GM12891 (cell line): ENCODE measurements at places on chromosomes 5 and 9.

- no peak for DNase-seq
Measured at GRCh38 chr5:77882670-77883257, 106.6 kb upstream of the TBCA start.

DNA sequence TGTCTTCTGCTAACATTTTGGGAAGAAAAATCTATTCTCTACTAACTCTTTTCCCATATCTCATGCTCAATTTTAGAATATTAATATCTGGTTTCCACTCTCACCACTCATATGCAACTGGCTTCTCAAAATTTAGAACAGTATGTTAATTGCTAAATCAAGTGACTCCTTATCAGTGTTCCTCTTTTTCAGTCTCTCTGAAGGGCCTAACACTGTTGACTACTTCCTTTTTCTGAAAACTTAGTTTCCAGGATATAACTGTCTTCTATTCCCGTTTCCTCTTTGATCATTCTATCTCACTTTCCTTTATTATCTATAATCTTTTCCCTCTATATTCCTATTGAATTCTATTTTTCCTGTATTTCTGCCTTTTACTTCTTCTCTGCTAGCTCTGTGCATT, 1717.2 kb upstream of the C9orf72 start:
- no peak for DNase-seq

GRCh38 chr9:89532944-89533343, 35.0 kb upstream of the SEMA4D start:
- no peak for DNase-seq

DNA sequence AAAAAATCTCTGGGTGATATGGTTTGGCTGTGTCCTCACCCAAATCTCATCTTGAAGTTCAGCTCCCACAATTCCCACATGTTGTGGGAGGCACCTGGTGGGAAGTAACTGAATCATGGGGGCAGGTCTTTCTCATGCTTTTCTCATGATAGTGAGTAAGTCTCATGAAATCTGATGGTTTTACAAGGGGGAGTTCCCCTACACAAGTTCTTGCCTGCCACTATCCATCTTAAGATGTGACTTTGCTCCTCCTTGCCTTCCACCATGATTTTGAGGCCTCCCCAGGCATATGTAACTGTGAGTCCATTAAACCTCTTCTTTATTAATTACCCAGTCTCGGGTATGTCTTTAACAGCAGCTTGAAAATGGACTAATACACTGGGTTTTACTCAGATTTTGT, 513.9 kb downstream of the TLE4 start:
- DNase-seq: no peak

- DNase-seq: no peak
Measured at GRCh38 chr9:70474413-70474812, 60.0 kb upstream of the KLF9 start.

- DNase-seq: no peak
Measured at GRCh38 chr5:159007235-159007634, 92.5 kb downstream of the EBF1 start.

GRCh38 chr5:1797855-1798254, 1.8 kb downstream of the MRPL36 start:
- no peak for DNase-seq

- no peak for DNase-seq
Measured at GRCh38 chr5:142722896-142723295, 37.0 kb upstream of the FGF1 start.

- no peak for DNase-seq
Measured at GRCh38 chr5:1764606-1764960, 35.1 kb downstream of the MRPL36 start.

- no peak for DNase-seq
Measured at GRCh38 chr9:92308893-92309292, 15.4 kb upstream of the IARS1 start.

DNA sequence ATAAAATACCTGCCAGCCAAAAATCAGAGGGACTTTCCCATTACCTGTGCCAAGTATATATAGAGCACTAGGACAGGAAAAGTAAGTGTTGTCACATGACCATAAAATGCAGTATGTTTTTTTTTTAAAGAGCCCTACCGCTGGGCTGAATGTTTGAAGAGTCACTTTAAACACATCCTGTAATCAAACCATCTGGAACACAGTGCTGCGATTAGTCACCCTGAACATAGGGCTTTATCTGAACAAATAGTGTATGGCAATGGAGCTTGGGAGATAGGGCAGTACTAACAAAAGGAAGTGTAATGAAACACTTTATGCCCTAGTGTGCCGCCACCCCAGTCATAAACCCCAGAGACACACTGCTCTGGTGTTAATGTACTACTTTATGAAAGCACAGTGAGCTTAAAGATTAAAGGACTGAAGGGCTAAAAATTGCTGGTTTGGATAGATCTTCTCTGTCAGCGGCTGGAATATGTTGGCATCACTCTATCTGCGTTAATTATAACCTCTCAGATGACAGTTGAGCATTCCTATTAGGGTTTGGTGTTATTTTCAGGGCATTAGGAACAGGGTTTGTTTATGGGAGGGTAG, 90.4 kb downstream of the ZNF608 start:
- no peak for DNase-seq

DNA sequence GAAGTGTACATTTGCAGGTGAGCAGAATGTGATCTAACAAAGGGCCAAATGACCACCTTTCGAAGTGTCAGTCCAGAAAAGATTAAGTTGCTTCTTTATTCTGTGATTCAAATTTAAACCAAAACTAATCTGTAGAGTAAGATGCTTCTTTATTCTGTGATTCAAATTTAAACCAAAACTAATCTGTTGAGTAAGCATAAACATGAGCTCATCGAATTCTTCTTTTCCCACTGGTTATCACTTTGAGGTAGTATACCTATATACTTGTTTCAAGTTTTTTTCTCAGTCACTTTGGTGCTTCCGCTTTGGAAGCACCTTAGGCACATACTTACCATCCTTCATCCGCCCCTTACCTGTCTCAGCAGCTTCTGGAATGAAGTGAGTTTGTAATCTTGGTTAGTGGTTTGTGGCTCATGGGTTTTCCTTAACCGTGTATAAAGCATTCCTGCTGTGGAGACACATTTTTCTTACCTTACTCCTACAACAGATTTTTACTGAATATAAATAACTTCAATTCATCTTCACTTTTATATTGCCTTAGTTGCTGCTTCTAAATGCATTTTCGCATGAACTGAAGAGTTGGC, 40.7 kb upstream of the CTXN3 start:
- DNase-seq: no peak

- no peak for DNase-seq
Measured at GRCh38 chr5:89064736-89065135, 181.8 kb upstream of the MEF2C start.

GRCh38 chr5:38423276-38424147, 132.9 kb downstream of the LIFR start:
- no peak for DNase-seq

- DNase-seq: peak; percentile 5
Measured at GRCh38 chr9:26326563-26326962, 566.0 kb downstream of the CAAP1 start.

GRCh38 chr9:123796618-123797484, 133.1 kb downstream of the DENND1A start:
- no peak for DNase-seq

DNA sequence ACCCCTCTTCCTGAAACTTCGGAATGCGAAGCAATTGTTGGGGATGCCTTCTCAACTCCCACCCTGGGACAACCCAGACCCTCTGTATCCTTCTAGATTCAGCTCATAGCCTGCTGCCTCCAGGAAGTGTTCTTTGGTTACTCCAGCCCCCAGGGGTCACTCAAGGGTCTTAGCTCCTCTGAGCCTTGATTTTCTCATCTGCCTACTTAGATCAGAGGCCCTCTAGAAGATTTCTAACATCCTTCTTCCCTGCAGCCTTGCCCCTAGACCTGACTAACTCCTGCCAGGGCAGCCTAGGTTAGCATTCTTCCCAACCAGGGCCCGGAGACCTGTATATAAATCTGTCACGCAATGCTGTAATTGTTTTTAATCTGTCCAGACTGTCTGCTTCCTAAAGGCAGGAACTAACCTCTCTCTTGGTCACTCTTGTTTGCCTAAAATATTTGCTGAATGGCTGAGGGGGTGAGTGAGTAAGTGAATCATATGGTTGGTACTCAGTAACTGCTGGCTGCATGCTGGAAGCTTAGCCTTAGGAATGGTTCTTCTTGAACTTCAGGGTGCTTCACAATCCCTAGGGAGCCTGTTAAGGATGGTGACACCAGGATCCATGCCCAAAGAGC, 8.2 kb downstream of the GALNT10 start:
- no peak for DNase-seq

- DNase-seq: no peak
Measured at GRCh38 chr5:5424736-5425135, 2.3 kb downstream of the ICE1 start.

DNA sequence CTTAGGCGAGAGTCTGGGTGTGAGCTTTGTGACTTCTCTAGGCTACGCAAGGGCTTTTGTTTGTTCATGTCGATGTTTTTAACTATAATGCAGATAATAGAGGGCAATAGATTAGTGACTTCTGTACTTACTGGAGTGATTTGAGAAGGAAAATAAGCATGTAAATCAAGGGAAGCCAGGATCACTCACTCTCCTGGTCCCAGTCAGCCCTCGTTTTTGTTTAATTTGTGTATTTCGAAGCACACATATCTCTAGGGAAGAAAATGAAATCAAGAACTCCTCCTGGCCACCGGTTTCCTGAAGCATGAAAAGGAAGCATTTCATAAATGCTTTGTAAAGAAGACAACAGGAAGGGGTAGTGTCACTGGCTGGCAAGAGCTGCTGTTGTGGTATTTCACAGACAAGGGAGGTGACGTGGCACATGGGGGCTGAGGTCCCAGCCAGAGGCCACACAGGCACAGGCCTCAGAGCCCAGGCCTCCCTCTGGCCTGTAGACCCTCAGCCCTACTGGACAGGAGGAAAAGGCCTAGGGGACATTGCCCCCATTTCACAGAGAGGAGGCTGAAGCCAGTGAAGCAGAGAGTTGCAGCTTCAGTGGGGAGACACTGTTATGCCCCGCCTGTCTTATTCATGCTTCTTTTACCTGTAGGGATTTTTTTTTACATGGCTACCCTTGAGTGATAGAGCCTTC, 34.1 kb downstream of the IRF1 start:
- DNase-seq: no peak

DNA sequence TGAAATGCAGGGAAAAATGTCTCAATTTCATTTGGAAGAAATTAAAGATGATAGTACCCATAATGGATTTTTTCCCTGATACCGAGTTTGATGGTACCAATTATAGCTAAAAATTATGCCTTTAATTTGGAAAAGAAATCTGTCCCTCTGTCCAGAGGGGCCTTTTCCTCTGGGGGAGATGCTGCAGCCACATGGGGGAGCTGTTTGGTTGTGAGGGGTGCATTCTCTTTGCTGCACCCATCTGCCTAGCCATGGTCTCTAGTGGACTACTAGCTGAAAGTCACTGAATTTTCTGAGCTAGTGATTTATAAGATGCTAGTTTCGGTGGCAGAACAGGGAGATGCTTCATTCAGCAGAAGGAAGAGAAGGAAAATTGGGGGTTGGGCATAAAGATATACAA, 9.6 kb downstream of the SEC61B start:
- no peak for DNase-seq

DNA sequence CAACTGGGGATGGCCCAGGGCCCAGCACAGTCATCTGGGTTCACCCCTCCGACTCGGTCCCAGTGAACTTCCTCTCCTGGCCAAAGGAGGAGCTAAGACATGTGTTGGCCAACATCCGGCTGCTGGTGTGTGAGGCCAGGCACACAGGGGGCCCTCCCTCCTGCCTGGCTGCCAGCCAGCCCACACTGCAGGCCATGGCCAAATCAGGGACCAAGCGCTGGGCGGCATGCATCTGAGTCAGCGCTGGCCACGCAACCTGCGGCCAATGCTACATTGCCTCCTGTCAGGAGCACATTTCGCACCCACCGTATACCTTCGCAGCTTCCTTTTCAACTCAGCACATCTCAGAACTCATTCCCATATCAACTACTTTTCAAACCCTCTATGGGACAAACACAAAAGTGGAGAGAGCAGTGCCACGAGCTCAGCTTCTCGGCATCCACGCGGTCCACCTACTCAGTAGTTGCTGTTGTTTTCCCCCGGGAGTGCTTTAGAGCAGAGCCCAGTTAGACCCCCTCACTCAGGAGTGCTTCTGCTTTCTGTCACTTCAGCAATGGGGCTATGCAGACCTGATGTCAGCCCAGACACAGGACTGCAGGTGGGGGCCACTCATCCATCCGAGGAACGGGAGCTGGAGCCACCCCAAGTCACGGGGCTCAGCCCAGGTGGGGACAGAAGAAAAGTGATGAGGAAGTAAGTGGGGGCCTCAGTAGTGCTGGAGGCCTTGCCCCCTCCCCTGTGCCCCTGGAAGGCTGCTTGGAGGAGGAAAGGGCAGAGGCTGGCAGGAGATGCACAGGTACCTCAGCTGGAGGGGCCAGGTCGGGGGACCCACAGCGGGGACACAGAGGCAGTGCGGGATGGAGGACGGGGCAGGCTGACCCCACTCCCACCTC, 13.9 kb downstream of the NINJ1 start:
- peak; percentile 89 for DNase-seq
